ENCODE measurements at places on chromosomes 16 and 17.

- peak; percentile 46 for DNase-seq
These were observed 52.7 kb upstream of the AKAP1 start for GRCh38 chr17:57032343-57032742.

DNA sequence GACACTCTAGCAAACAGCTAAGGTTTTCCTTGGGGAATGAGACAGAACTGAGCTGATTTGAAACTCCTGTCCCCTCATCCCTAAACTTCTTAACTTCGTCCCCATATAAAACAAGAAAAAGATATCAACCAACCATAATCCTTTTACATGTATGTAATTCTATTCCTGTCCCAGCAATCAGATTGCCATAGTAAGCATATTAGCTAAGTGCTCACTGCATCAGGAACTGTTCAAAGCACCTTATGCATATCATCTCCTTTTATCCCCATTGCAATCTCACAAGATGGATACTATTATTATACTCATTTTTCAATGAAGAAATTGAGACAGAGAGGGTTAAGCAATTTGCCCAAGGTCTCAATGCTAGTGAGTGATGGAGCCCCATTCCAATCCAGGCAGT is 6.8 kb downstream of the KIF18B start:
- no peak for DNase-seq

GRCh38 chr16:50395763-50396710 is 27.2 kb upstream of the BRD7 start:
- DNase-seq, result no peak

DNA sequence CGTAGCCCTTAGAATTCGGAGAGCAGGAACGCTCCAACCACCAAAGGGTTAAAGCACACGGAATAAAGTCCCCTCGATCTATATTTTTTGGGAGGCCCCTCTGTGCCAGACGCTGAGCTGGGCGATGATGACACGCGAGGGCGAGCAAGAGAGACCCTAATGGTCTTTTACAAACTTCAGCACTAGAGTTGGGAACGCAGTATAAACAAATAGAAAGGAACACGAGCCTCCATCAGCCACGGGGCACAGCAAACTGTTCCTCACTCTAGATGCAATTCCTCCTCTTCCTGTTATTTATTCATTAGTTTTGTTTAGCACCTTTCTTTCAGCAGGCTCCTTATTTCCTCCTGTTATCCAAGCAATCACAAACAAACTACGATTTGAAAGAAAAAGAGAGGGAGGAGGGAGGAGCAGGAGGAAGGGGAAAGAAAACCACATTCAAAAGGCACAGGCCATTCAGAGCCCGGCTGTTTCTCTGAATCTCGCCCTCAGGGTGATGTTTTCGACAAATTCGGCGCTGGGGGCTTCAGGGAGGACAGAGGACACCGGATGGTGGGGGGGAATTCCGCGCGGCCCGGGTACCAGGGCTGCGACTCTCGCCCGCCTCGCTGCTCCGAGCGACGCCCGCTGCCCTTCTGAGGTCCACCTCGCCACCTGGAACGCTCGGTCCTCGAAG is 1.6 kb downstream of the TOX3 start:
- peak; percentile 40 for DNase-seq

DNA sequence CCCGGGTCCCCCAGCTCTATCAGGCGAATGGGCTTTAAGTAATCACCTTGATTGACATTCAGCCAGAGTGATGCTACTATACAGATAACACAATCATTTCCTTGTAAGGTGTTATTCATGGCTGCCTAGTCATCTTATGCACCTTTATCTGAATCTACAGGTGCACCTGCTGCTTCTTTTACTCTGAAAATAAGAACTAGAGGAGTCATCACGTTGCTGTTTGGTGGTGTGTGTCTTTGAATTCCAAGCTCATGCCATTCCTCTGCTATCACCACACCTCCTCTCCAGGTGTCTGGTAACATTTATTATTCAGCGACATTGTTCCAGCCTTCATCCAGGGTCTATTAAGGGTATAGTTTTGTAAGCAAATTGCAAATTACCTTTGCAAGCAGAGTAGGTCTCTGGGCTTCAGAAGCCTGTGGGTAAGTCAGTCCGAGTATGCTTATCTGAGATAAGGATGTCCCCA is 51.9 kb downstream of the NOS2 start:
- no peak for DNase-seq

DNA sequence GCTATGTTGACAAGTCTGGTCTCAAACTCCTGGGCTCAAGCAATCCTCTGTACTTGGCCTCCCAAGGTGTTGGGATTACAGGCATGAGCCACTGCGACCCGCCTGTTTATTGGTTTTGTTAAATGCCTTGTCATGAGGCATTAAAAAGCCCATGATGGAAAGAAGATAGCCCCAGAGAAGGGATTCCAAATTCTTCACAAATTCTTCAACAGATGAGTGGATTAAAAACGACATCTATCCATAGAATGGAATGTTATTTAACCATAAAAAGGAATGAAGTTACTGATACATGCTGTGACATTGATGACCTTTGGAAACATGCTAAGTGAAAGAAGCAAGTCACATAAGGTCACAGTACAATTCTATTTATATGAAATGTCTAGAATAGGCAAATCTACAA is 4.7 kb downstream of the SGF29 start:
- no peak for DNase-seq

DNA sequence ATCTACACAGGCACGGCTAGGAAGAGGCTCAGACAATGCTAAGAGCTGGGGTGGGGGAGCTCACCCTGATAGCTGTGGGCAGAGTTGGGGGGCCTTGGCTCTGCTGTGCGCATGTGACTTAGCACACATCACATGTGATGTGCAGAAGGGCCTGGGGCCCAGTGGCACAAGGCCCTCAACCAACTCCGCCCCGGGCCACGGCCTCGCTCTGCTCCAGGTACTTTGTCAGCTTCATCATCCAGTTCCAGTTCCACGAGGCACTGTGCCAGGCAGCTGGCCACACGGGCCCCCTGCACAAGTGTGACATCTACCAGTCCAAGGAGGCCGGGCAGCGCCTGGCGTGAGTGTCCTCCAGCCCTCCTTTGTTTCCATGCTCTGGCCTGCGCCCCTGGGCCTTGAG is 19.3 kb downstream of the ACE start:
- no peak for DNase-seq

GRCh38 chr17:28916302-28916934 is 13.5 kb upstream of the DHRS13 start:
- peak; percentile 11 for DNase-seq
